ENCODE measurements at places on chromosomes 16 and 17.

DNA sequence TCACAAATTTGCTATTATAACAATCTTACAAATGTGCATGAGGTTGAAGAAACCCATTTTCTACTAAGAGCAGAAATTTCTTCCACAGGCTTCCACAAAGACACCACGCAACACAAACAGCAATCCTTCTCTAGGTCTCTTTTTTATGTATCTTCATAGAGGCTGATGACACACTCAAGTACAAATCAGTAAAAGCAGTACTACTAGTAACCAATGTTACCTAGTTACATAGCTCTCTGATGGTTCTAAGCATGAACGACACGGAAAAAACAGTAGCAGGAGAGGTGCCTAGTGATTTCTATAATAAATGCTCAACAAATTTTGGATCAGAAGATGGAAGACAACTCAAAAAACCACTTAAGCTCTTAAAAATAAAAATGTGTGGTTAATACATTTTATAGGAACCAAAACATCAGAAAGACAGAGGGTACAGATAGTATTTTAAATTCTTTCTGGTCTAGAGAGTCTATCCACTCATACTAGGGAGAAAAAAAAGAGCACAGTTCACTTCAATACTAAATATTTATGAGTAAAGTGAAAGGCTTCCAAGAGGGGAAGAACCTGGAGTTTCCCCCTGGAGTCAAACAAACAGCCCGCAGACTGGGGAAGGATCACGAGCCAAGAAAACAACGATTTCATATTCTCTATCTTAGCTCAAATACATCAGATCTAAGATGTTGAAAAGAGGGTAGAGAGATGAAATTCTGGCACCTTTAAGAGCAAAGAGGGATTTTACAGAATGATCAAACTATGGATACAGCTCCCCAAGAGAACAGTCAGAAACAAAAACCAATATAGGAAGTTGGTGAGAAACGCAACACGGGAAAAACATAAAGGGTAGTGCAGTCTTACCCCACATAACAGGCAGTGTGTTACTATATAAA, 40.2 kb downstream of the SMG6 start:
- no peak for DNase-seq

DNA sequence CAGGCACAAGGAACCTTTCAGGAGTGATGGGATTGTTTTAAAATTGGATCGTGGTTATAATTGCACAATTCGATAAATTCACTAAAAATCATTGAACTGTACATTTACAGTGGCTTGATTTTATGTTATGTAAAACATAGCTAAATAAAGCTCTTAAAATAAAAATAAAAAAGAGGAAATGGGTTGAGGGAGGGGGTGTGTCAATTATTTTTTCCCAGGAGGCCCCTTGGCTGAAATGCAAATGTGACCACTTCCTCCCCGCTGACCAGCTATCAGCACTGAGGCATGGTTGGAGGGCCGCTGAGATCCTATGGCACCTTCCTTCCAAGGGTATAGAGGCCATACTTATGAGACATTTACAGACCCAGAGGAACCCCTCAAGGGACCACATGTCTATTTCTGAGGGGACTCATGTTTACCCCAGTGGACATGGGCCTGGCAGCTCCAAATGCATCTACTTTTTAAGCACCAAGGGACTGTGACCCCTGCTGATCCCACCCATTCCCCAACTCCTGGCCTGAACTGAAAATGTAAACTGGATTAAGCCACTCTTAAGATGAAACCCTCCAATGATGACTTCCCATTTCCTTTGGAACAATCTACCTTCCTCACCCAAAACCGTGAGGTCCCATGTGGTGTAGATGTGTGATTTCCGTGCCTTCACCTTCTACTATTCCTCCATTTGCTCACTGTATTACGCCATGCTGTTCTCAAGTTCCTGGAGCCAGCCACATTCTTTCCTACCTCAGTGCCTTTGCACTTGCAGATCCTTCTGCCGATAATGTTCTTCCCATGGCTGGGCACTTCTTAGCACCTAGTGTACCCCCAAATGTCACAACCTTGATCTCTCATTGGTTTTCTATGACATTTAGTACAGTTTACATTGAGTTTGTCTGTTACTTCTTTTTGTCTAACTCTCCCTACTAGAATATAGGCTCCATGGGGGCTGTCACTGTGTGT, 2.8 kb upstream of the IL21R start:
- no peak for DNase-seq

DNA sequence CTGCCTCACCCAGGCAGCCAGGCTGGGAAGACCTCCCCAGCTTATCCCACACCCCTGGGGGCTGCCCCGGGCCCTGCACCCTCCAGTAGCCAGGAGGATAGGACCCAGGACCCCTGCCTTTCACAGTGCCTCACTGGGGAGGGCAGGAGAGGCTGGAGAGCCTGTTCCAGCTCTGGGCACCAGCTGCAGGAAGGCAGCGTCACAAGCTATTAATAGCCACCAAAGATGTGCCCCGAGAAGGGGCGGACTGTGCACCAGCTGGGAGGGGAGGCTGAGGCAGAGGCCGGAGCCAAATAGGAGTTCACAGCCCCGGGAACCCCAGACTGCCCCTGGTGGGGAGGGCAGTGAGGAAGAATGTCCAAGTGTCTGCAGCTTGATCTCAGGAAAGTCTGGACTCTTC, 8.8 kb downstream of the SBK1 start:
- no peak for DNase-seq

- no peak for DNase-seq
Observed at GRCh38 chr17:16478649-16479048, 13.3 kb downstream of the LRRC75A start.

- peak; percentile 45 for DNase-seq
Observed at GRCh38 chr16:813204-813915, 12.8 kb upstream of the GNG13 start.

DNA sequence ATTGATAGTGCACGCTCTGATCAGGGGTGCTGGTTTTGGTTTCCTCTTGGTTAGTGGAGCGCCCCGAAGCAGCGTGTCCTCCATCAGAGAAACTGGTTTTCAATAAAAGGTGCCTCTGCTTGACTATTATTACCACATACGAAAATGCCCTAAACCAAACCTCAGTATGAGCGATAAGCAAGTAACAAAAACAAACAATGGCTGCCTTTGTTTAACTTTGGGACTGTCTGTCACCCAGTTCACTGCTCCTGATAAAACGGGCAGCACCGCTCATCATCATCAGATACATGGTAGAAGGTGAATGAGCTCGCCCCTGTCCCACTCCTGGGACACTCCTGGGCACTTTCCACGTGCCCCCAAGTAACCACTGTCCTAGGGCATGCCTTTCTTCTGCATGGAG, 24.0 kb downstream of the DUSP14 start:
- DNase-seq = no peak

GRCh38 chr17:18038149-18038850, 668 bp downstream of the ATPAF2 start:
- DNase-seq = peak; percentile 15

- no peak for DNase-seq
Observed at GRCh38 chr17:48592577-48592976, 1.0 kb downstream of the HOXB5 start.

- no peak for DNase-seq
Observed at GRCh38 chr17:81910840-81911276, 341 bp downstream of the PCYT2 start.

GRCh38 chr17:63704259-63704576, 4.3 kb upstream of the LIMD2 start:
- DNase-seq = no peak

- no peak for DNase-seq
Observed at GRCh38 chr16:48583075-48584065, 26.6 kb downstream of the N4BP1 start.

GRCh38 chr16:69346683-69347082, 4.9 kb downstream of the TMED6 start:
- no peak for DNase-seq

DNA sequence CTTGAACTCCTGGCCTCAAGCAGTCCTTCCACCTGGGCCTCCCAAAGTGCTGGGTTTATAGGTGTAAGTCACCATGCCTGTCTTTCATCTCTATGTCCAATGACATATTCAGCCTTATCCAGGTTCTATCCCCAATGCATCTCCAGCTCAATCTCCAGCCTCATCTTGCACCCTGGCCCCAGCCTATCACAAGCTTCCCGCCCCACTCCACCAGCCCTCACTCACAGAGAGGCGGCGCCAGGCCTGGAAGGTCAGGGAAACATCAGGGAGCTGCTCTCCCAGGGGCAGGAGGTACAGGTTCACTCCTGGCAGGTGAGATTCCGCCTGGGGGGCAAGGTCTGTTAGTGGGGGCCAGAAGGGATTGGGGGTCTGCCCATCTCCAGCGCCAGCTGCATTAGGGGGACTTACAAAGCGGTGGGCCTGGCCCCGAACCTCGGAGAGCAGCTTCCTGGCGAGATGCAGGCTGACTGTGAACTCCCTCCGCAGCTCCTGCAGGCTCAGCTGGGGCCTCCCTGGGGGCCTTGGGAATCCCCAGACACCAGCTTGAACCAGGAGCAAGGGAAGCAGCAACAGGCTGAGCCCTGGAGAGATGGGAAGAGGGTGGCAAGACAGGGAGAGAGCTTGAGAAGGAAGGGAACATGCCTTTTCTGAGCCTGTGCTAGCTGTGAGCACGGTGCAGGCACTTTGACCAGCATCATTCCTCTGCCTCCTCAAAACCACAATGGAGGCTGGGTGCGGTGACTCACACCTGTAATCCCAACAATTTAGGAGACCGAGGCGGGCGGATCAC, 3.0 kb downstream of the IL27 start:
- DNase-seq = no peak

- DNase-seq = no peak
Observed at GRCh38 chr16:77250400-77250799, 51.2 kb downstream of the SYCE1L start.

- DNase-seq = no peak
Observed at GRCh38 chr17:81807839-81808238, 3.9 kb downstream of the GCGR start.

- peak; percentile 62 for DNase-seq
Observed at GRCh38 chr17:36066365-36066985, 2.4 kb downstream of the CCL18 start.

GRCh38 chr17:28896491-28896883, 1.0 kb downstream of the FLOT2 start:
- no peak for DNase-seq

GRCh38 chr16:79400462-79401149, 199.9 kb downstream of the MAF start:
- DNase-seq = no peak

- no peak for DNase-seq
Observed at GRCh38 chr16:87178177-87178863, 138.9 kb downstream of the C16orf95 start.

DNA sequence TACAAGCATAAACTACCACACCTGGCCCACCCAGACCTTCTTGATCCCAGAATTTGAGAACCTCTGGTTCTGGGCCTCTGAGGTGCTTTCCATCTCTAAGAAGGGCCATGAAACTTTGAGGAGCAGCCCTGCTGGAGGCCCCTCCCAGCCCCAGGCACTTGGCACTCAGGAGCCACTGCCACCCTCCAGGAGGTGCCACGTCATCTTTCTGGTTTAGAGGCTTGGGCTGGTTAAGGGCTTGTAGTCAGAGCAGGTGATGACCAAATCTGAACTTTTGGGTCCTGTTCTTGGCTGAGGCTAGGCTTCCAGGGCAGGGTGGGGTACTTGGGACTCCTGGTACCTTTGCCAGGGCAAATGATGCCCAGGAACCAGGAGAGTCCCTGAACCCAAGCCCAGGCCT, 13.8 kb upstream of the DLX4 start:
- no peak for DNase-seq

GRCh38 chr17:80260069-80260535, 550 bp upstream of the RNF213 start:
- DNase-seq = peak; percentile 87
